ENCODE measurements at places on chromosomes 2 and 18.

- DNase-seq = no peak
Measured at GRCh38 chr2:126616606-126617069, 39.3 kb upstream of the GYPC start.

DNA sequence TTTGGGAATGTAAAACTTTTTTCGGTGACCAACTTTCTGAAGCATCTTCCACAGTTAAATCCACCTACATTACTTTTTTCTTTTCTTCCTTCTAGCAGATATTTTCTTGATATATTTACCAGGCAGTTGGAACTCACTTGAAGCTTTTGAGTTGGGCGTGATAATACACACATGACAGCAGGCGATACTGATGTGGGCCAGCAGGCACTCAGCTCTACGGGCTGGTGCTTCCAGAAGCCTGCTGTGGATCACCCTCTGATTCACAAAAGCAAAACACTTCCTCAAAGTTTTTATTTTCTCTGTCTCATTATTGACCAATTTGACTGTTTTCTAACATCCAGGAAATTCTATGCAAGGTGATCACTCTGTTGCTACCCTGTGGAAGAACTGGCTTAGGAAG lies 22.9 kb downstream of the GRHL1 start:
- DNase-seq = no peak

DNA sequence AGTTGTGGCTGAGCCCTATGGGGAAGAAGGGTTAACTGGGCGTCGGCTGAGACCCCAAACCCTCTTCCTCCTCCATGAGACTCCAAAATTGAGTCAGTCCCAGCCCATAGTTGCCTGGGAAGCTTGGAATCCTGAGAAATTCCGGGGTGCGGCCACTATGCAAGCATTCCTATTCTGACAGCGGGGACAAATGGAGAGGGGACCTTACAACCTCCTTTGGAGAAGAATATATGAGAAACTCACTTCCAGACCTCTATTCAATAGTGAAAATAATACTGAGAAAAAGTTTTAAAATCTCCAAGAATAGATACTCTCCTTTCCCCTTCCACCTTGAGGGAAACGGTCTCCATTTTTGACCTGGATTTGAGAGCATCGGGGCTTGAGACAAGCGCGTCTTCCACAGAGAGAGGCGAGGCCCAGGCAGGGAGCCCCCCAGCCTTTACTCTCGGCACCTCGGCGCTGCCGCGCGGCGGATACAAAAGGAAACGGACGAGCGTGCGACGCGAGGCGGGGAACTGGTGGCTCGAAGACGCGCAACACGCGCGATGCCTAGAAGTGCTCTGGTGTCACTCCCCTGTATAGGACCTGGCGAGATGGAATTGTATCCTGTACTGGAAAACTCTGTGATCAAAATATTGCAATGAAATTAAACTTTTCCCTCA lies 11.1 kb downstream of the NR4A2 start:
- DNase-seq = peak; percentile 40

- DNase-seq = no peak
Measured at GRCh38 chr18:12048010-12048826, 45.4 kb upstream of the ANKRD62 start.

- DNase-seq = no peak
Measured at GRCh38 chr2:4693266-4693665, 989.9 kb downstream of the DCDC2C start.

- peak; percentile 26 for DNase-seq
Measured at GRCh38 chr18:54957996-54958395, 1.3 kb downstream of the CCDC68 start.

DNA sequence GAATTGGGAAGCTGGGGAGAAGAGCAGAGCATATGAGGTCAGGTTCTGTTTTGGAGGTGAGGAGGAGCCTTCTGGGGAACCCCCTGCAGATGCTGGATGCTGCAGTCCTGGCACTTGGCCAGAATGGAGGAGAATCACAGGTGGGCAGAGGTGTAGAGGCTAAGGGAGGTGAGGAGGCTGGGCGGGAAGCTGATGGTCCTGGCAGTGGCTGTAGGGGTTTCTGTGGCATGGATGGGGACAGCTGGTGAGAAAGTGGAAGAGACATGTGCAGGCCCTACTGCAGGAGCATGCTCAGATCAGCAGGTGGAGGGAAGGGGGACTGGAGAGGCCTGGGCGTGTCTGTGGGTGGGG lies 101.3 kb downstream of the DYSF start:
- DNase-seq = no peak

DNA sequence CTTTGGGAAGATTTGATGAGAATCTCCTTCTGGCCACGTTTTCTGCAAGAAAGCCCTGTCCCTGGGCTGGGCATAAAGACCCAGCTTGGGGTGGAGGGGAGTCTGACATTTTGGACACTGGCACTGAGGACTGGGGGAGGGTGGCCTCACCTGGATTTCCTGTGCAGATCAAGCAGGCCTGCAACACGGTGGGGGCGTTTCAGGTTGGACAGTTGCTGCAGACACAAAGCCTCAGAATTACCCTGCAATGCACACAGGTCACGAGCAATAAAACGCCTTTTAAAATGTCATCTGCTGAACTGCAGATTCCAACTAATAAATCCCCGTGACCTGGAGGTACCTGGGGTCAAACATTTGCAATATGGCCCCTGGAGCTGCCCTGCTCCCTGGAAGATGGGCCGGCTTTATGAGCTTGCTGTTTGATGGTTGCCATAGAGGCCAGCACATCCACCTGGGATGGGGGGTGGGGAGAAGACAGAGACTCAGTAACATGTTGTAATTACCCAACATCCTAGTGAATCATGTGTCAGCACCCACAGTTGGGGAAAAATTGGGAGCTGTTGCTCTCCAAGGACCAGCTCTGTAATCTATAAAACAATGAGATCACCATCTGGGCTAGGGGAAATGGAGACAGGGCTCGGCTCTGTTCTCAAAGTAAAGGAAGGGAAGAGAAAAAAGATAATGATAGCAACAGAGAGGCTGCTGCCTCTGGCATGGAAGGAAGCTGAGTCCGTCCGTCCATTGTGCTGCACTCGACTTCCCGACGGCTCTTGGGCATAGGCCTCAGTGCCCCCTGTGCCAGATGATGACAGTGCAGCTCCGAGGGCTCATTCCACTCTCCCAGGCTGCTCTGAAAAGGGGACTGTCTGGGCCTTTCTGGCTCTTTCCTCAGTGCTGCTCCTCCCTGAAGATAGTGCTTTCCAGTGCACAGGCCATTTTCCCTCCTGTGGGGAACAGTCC lies 340.3 kb downstream of the CYRIA start:
- DNase-seq = no peak

- no peak for DNase-seq
Measured at GRCh38 chr2:179479947-179480346, 215.3 kb upstream of the SESTD1 start.

Data from body of pancreas (tissue), 4 donors.